EL (cell line): ENCODE measurements at places on chromosomes 1 and 21.

- no peak for DNase-seq
These were observed 330.6 kb downstream of the DUSP10 start for GRCh38 chr1:221411283-221411682.

DNA sequence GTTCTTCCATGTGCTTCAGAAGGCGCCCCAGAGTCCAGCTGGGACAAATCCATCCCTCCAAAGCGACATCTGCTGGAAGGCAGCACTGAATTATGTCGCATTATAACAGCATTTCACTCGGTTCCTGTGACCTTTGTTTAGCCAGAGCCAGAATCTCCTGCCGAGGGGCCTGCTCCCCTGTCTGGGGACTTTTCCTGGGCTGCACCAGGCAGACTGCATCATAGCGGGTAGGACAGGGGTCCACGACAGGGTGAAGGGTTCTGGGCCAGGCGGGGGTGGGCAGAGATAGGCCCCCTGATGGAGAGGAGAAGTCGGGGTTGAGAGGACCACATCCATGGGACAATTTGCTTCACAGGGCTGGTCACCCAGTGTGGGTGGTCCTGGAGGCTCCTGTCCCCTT is 276.9 kb downstream of the MATN1 start:
- DNase-seq, result no peak

DNA sequence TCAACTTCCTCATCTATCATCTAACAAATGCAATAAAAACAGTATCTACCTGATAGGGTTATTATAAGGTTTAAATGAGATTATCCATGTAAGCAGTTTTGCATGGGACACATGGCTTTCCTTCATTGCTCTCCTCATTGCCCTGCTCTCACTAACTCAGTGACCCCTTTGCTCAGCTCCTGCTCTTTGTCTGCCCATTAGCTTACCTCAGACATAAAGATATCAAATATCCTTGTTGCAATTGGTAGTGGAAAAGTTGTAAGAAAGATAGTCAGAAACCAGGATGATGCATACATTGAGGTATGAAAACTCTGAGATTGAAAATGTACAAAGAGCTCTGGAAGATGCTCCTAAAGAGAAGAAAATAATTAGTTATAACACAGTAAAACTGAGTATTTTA is 89.8 kb downstream of the EVI5 start:
- no peak for DNase-seq

DNA sequence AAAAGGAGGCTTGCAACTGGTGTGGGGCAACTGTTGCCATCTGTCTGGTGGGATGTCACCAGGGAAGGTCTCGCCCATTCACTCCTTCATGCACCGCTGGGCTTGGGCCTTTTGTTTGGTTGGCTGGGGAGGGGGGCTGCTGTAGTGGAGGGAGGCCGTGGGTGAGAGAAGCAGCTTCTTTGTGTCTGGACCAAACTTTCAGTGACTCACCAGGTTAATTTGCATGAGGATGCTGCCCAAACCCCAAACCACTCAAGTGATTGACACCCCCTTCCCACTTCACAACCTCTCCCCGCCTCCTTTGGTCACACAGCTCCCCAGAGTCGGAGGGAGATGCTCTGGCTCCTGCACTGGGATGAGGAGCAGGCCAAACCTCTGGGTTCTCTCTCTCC is 19.7 kb downstream of the BTG2 start:
- no peak for DNase-seq

DNA sequence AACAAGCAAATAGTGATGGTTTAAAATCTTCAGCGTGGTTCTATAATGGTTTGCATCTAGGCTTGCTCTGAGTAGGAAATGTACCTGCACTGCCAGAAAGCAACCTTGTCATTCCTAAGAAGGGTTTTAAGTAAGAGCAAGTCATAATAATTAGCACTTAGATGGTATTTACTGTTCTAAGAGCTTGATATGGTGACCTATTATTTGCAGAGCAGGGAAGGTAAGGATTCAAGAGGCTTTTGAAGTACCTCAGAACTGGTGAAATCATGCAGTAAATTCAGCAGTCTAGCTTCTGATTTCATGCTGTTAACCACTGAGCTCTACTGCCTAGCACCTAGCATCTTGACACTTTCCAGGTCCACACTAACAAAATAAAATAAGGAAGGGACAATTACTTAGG is 23.7 kb downstream of the ATP1A1 start:
- no peak for DNase-seq

DNA sequence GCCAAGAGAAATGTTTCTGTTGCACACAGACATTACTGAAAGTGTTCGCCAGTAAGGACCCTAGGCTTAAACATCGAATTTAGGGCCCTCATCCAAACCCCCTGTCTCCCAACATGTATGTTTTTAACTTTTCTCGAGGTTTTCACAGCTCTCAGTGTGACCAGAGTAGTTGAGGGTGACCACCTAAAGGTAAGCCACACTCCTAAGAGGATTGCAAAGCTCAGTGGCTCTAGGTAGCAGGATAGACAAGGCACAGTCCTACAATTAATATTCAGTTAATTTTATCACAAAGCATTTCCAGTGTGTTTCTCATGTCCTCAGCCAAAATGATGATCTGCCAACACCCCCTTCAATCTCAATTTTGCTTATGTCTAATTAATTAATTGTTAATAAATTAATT is 695 bp upstream of the ALG14 start:
- no peak for DNase-seq

- DNase-seq, result no peak
These were observed 204 bp downstream of the CIART start for GRCh38 chr1:150282558-150282958.

- DNase-seq, result peak; percentile 37
These were observed 170.2 kb downstream of the PLPP3 start for GRCh38 chr1:56409112-56409691.

GRCh38 chr1:160374306-160375110 is 7.6 kb downstream of the NHLH1 start:
- DNase-seq, result peak; percentile 9
